ENCODE measurements at places on chromosomes 3 and 15.

DNA sequence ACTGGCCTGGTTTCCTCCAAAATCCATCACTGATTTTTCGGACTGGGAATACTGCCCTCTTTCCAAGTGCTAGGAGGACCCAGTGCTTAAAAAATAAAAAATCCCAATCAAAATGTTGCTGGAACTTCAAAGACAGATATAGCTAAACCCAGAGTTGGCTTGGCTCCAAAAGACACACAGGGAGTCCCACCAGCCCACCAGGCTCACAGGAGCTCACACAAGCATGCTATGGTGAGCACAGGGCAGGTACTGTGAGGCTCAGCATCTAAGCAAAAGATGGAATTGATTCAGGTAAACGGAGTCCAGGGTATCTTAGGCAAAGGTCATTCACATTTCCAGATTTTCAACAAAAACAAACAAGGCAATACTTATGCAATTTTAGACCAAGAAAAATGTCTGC is 3.7 kb downstream of the TRANK1 start:
- DNase-seq = no peak

- no peak for DNase-seq
Measured at GRCh38 chr3:139109271-139109670, 64.6 kb upstream of the PRR23C start.

DNA sequence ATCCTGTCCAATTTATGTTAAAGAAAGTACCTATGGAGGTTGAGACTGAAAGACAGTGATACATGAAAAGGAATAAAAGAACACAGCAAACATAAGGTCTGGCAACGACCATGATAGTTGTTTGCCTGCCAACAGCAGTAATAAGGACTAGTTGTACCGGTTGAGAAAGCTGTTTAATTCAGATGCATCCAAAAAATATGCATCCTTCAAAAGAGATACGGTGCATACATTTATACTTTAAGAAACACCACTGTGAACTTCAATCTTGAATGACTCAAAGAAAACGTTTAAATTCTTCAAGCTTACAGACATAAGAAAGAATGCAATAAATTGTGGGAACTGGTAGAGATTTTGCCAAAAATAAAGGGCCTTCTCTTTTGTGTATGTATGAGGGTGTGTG is 492.1 kb downstream of the NLGN1 start:
- DNase-seq = no peak

GRCh38 chr3:157785102-157785826 is 282.0 kb upstream of the VEPH1 start:
- DNase-seq = no peak

DNA sequence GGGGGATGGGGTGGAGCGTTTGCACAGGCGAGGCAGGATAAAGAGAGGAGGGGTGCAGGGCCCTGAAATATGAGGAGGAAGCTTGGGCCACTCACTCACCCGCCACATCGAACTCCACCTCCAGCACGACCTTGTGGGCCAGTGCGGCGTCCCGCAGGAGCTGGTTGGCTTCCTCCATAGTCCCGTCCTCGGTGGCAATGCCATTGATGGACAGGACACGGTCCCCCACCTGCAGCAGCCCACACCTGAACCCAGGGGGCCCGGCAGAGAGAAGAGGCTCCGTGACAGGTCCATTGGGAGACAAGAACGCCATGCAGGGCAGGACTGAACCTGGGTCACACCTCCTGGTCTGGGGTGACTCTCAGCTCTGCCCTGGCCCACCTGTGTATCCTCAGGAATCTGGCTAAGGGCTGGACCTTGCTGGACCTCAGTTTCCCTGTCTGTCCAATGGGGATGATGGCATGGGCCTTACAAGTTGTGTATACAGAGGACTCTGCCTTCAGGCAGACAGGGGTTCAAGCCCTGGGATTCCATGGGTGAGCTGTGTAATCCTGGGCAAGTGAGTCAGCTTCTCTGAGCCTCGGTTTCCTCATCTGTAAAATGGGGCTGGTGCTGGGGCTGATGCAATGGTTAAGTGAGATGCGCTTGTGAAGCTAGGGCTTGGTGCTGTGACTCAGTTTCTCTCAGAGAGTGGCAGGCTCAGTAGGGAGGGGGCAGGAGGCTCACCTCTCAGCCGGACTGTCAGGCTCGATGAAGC is 26.4 kb downstream of the GRIP2 start:
- no peak for DNase-seq

DNA sequence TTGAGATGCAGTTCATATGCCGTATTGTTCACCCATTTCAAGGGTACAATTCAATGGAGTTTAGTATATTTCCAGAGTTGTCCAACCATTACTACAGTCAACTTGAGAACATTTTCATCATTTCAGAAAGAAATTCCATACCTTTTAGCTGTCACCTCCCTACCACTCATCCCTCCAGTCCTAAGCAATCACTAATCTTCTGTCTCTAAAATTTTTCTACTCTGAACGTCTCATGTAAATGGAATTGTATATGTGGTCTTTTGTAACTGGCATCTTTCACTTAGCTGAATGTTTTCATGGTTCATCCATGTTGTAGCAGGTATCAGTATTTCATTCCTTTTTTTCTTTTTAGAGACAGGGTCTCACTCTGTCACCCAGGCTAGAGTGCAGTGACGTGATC is 51.1 kb downstream of the CMTM7 start:
- DNase-seq = no peak
